Neural crest cell (in vitro differentiated cells): ENCODE measurements at places on chromosomes 7 and 10. TPM values are rescaled to one million over a fixed set of nuclear protein-coding genes. Genes with fewer than 3 reads are reported as not detected.

IFIT5 gene
- 12.9 and 13.9 TPM in 2 replicates for total RNA-seq

ATG9B gene
- 8.0 and 9.2 TPM in 2 replicates for total RNA-seq

SOSTDC1 gene
- 1.2 and 1.4 TPM in 2 replicates for total RNA-seq

NEUROG3 gene
- 0.43 and 0.91 TPM in 2 replicates for total RNA-seq

GFRA1 gene
- 72.4 and 72.8 TPM in 2 replicates for total RNA-seq

CYP2C8 gene
- 2.5 and 2.8 TPM in 2 replicates for total RNA-seq

RGR gene
- total RNA-seq, result 0.23 TPM in 1 of 2 replicates, not detected in the other

OR13A1 gene
- 0.09 TPM in 1 of 2 replicates, not detected in the other for total RNA-seq

CTNNA3 gene
- total RNA-seq, result 4.7 and 5.5 TPM in 2 replicates

ZNF365 gene
- total RNA-seq, result 1.0 and 1.1 TPM in 2 replicates

CAPZA2 gene
- 101 and 115 TPM in 2 replicates for total RNA-seq

GBX1 gene
- 2.0 and 2.4 TPM in 2 replicates for total RNA-seq

ZNF727 gene
- not detected in 2 replicates for total RNA-seq
